ENCODE measurements at places on chromosomes 5 and 9.

DNA sequence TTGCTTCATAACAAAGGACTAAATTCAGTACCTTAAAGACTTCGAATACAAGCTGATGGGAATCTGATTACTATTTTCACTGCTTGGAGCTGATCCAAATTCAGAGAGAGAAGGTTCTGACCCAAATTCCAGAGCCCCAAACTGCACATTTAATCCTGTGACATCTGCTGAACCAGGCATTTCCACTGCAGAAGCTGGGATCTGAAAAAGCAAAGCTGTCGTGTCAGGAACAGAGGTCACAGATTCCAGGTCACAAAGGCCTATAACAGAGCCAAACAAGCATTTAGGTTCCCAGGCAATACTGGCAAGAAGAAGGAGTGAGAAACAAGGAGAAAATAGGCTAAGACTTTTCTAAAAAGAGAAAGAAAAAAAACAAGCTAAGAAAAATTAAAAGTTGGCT lies 105.3 kb downstream of the UBAP2 start:
- DNase-seq, result no peak

- DNase-seq, result no peak
These were observed 376.2 kb upstream of the CLINT1 start for GRCh38 chr5:158235159-158235547.

DNA sequence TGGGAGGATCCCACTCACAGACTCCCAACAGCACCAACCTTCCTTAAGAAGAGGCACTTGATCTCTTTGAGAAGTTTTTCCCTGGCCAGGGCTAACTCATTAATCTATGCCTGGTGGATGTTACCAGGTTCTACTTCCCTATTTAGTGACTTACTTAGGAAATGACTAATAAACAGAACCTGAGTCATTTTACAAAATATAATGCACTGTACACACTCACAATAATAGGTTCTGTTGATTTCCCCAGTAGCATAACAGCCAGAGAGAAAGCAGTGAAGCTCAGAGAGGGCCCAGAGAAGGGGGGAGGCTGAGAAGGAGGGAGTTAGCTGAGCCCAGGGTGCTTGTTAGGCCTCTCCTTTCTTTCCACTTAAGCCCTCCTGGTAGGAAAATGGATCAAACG lies 27.1 kb downstream of the FRMD3 start:
- no peak for DNase-seq

- no peak for DNase-seq
These were observed 120.4 kb upstream of the CDH9 start for GRCh38 chr5:27158775-27159174.
